ENCODE measurements at places on chromosomes 3 and 15.
A peak's percentile ranks its signal among the peaks of the same experiment; 100 is the strongest.

GRCh38 chr3:68924897-68925296 lies 7.5 kb downstream of the TAFA4 start:
- DNase-seq: no peak

DNA sequence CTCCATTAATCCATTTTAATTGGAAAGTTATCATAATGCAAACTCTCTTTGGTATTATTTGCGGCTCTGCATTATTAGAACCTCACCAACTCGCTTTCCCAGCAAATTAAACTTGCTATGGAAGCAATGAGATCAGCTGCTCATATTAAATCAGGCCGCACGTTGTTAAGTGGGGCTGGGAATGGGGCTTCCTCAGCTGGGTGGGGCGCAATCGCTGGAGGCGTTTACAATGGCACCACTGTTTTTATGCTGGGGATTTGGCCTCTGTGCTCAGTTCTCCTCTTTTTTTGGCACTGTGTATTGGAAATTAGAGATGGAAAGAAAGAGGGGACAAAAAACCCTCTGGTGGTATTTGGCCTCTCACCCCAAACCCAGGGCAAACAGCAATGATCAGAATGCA lies 72.2 kb downstream of the RPLP1 start:
- no peak for DNase-seq

DNA sequence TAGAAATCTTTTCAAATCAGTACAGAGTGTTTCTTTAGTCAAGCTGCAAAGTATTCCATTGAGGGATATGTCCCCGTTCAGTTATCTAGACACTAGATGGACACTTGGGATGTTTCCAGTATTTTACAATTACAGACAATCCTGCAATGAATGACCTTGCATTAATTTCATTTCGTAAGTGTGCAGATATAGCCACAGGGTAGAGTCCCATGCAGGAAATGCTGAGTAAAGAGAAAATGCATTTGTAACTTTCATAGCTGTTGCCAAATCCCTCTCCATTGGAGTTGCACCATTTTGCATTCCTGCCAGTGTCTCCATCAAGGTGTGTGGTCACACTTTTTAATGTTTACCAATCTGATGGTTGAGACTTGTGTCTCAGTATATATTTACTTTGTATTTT lies 92.5 kb downstream of the LIPC start:
- no peak for DNase-seq

GRCh38 chr3:20742903-20743552 lies 557.0 kb upstream of the SGO1 start:
- DNase-seq: no peak

GRCh38 chr15:35282965-35283496 lies 197.9 kb upstream of the NANOGP8 start:
- no peak for DNase-seq

- no peak for DNase-seq
Measured at GRCh38 chr3:169085827-169086226, 577.7 kb downstream of the MECOM start.

GRCh38 chr3:126916546-126916945 lies 66.4 kb upstream of the PLXNA1 start:
- DNase-seq: no peak

DNA sequence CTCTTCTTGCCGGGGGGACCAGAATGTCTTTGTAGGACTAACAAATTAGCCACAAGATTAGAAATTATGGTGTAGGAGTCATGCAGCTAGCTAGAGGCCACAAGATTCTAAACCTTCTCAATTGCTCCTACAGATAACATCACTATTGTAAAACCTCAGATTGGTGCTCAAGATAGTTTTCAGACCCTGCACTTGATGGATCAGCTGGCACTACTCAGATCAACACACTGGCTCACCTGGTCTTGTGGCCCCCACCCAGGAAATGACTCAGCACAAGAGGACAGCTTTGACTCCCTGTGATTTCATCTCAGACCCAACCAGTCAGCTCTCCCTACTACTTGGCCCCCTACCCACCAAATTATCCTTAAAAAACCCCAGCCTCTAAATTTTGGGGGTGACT lies 124.1 kb upstream of the RASGRP1 start:
- peak; percentile 77 for DNase-seq

GRCh38 chr3:194269610-194270145 lies 81.5 kb downstream of the CPN2 start:
- DNase-seq: no peak

- DNase-seq: no peak
Measured at GRCh38 chr3:78076379-78076778, 1036.5 kb downstream of the ROBO2 start.

DNA sequence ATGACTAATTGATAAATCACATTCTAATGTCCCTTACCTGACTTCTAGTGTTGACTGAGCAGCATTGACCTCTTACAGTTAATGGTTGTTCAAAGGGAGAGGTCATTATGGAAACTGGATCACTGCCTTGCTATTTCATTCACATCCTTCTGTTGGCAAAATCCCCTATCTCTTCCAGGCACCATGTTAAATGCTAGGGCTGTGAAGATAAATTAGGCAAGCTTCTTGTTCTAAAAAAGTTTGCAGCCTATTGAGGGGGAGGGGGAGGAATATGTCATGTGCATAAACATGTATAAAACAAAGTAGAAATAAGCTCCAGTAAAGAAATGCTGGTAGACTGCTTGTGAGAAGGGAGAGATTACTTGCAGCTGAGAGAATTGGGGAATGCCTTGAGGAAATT lies 84.8 kb upstream of the MLF1 start:
- no peak for DNase-seq

GRCh38 chr3:30628205-30628900 lies 22.0 kb downstream of the TGFBR2 start:
- no peak for DNase-seq

DNA sequence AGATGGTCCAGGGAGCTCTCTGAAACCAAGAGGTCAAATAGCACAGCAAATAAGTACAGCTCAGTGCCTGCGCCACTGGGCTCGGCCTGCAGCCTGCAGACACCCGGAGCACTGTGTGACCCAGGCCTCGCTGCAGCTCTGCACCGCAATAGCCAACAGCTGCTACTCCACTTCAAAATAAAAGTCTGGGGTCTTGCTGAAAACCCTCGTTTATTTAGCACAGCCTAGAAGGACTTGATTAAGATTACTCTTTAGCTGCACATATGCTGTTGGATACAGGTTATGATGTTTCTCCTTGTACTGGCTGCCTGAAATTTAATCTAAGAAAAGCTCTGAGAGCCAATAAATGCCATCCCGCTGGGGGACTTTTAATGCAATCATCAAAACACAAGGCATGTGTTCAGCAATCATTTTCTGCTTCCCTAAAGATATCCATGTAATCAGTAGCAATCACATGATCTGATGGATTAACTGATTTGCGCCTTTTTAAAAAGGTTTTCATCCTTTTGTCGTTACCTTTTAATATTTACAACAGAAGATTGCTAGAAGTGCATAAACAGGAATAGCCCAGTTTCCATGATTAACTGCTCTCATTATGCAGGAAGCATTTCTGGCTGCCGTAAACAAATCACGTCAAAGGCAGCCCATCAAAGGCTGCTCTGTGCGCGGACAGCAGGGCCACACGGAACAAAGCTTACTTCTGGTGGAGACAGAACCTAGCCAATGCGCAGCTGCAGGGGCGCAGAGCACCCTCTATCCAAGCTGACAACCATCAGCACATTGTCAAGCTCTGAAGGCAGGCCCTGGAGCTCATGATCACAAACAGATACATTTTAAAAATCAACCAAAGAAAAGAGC lies 58.8 kb downstream of the CLASP2 start:
- no peak for DNase-seq

GRCh38 chr3:169914321-169914720 lies 2.9 kb downstream of the SAMD7 start:
- DNase-seq: no peak

GRCh38 chr3:50323092-50323600 lies 601 bp upstream of the HYAL2 start:
- DNase-seq: no peak

DNA sequence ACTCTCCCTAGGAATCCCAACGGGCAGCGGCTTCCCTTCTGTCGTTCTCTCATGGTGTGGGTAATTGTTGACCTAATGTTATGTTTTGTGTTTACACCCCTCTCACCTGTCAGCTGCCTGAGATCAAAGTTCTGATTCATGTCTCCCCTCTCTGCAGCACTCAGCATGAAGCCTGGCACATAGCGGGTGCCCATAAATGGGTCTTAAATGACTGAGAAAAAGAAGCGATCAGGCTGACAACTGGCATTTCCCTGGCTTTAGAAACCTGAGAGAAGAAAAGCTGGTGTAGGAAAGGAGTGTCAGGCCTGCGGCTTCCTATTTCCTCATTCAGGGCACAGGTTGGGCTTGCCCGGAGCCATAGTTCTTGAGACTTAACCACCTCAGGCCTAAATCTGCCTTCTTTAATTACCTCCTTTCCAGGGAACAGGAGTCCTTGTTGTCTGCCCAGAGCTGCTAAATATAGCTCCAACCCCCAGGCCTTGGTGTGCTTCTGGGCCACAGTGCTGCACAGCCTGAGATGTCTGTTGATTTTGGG lies 31.8 kb downstream of the LPP start:
- no peak for DNase-seq

- no peak for DNase-seq
Measured at GRCh38 chr3:136135039-136135802, 60.9 kb downstream of the MSL2 start.

- no peak for DNase-seq
Measured at GRCh38 chr3:49806850-49807249, 3.8 kb downstream of the INKA1 start.

GRCh38 chr3:12753275-12754028 lies 5.6 kb downstream of the TMEM40 start:
- no peak for DNase-seq

- no peak for DNase-seq
Measured at GRCh38 chr3:4426261-4426781, 40.7 kb downstream of the SUMF1 start.

- no peak for DNase-seq
Measured at GRCh38 chr3:6528951-6529350, 332.0 kb upstream of the GRM7 start.

DNA sequence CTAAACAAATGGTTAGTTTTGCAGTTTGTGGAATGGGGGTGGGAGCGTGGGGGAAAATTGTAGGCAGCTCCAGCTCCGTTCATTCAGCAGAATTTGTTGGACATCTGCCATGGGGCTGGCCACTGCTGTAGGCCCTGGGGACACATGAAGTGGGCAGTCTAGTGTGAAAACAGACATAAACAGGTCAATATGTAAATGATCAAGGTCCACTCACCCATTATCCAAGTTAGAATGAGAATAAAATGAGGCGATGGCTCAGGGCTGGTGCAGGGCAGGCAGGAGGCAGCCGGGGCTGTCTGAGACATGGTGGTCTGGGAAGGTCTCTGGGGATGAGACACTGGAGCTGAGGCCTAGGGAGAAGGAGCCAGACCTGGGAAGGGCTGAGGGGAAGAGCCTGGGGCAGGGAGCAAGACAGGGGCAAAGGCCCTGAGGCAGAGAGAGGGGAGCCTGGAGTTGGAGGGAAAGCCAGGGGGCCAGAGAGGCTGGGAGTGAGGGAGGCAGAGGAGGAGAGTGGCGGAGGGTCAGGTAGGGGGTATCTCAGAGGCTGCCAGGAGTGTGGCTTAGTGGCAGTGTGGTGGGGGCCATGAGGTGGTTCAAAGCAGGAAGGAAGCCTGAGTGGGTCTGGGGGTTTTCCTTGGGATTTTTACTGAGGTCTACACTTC lies 6.2 kb upstream of the SLC6A6 start:
- DNase-seq: no peak

- no peak for DNase-seq
Measured at GRCh38 chr3:117887901-117888300, 1146.7 kb downstream of the IGSF11 start.

DNA sequence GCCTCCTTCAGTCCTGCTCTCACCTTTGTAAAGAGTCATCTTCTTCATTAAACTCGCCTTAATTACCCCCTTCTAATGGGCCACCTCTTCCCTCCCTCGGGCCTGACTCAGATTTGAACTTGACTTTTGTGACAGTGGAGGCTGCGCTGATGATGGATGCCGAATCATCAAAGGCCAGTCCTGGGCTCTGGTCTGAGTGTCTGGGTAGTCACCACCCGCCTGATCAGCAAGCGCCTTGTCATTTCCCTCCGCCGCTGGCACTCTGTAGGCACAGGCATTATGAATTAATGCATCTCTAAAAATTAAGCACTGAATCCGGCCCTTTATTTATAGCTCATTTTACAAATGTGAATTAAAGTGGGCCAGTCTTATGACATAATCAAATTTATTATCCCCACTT lies 116.7 kb upstream of the PROK2 start:
- DNase-seq: no peak

Data from T-helper 22 cell (primary cell).